ENCODE measurements at places on chromosomes 2 and 18.

- DNase-seq: no peak
Observed at GRCh38 chr2:208489687-208490086, 83.1 kb downstream of the PTH2R start.

- no peak for DNase-seq
Observed at GRCh38 chr2:135798762-135799161, 38.2 kb downstream of the LCT start.

DNA sequence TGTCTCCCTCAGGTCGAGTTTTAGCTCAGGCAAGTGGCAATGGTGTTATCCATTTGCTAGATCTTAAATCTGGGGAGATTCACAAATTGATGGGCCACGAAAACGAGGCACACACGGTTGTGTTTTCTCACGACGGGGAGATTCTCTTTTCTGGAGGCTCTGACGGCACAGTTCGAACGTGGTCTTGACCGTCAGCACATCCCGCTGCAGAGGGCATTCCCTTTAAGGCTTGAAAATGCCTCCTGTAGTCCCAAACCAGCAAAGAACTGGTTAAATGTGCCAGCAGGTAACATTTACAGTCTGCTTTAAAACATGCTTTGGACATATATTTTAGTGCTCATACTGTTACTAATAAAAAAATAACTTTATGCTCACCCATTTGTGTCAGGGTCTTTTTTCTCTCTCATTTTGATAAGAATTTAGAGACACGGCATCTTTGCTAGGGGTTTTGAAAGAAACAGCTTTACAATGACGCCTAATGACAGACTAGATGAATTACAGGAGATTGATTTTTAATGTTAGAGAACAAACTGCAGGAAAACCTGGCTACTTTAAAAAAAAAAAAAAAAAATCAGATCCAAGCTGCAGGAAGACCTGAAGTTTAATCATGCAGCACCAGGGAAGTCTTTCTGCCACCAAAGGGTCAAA is 602 bp upstream of the VWC2L start:
- no peak for DNase-seq

DNA sequence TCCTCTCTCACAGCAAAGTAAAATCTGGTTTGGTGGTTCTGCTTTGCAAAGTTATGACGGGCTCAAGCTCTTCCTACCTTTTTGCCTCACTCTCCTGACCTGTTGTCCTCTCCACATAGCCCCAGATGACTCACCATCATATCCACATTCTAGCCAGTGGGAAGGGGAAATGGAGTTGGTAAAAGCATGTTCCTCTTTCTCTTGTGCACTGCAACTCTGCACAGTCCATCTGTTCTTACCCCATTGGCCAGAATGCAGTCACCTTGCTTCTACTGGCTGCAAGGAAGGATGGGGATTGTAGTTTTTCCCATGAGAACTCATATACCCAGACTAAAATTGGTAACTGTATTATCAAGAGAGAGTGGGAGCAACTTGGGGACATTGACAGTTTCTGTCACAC is 50.4 kb upstream of the SMIM21 start:
- no peak for DNase-seq

GRCh38 chr2:3461801-3462492 is 57.4 kb downstream of the ADI1 start:
- no peak for DNase-seq

GRCh38 chr18:42268798-42269197 is 313.8 kb downstream of the PIK3C3 start:
- DNase-seq: no peak

GRCh38 chr2:53183581-53183980 is 584.0 kb upstream of the CHAC2 start:
- DNase-seq: no peak

DNA sequence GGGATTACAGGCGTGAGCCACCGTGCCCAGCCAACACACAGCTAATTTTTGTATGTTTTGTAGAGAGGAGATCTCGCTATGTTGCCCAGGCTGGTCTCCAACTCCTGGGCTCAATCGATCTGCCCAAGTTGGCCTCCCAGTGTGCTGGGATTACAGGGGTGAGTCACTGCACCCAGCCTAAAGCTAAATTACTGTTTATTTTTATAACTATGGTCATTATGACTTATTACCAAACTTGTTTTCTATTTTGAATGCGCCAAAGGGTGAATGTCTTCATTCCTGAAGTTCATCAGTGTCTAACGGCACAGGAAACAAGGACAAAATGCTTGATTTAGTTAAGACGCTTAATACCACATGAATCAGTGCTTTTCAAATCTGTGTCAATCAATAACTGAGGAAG is 38.9 kb upstream of the GREB1L start:
- DNase-seq: no peak

- no peak for DNase-seq
Observed at GRCh38 chr2:56379066-56379465, 195.3 kb downstream of the CCDC85A start.

DNA sequence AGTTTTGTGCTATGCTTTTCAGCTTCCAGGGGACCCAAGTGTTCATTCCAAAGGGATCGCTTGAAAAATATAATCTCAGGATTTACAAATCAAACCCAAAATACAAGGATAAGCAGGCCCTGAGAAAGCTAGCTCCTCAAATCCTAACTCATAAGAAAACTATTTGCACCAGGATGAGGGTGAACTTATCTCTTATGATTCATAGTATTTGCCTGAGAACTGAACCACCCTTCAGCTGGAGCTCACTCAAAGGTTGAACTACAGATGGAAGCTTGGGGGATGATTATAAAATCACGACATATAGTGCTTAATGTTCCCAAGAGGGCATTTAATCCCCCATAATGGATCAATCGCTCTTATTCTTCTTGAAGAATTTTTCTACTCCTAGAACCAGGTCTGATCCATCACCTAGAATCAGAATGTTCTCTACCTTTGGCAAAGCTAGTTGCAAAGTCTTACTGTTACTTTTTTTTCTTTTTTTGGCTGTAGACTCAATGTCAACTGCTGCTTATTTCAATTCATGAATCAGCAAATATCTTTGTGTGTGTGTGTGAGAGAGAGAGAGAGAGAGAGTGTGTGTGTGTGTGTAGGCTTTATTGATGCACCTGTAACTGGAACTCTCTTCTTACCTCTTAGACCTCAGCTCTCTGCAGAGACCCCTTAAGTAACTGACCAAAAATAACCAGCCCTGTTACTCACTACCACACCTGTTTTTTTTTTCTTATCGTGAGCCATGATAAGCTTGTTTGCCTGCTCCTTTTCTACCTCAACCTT is 44.8 kb downstream of the ARL4C start:
- no peak for DNase-seq

- DNase-seq: no peak
Observed at GRCh38 chr2:120344976-120345581, 857 bp upstream of the INHBB start.

- no peak for DNase-seq
Observed at GRCh38 chr2:64440843-64441242, 13.1 kb upstream of the LGALSL start.

GRCh38 chr2:229409751-229410181 is 138.7 kb upstream of the PID1 start:
- DNase-seq: no peak

DNA sequence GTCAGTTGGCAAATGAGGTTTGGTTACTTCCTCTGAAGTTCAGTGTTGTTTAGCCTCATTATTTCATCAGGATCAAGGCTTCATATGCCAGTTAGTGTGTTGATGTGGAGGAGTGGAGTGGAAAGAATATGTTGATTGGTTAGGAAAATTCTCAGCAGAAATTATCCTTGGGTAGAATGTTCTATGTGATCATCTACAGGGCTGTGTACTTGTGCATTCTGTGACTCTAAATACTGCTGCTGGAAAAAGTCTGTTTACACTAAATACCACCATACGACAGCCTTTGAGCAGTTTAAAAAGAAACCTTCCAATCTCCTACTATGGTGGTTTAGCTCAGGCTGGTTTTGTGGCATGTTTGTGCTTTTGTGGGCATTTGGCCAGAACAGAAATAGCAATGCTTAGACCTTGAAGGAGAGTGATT is 25.8 kb downstream of the CAB39 start:
- DNase-seq: no peak

DNA sequence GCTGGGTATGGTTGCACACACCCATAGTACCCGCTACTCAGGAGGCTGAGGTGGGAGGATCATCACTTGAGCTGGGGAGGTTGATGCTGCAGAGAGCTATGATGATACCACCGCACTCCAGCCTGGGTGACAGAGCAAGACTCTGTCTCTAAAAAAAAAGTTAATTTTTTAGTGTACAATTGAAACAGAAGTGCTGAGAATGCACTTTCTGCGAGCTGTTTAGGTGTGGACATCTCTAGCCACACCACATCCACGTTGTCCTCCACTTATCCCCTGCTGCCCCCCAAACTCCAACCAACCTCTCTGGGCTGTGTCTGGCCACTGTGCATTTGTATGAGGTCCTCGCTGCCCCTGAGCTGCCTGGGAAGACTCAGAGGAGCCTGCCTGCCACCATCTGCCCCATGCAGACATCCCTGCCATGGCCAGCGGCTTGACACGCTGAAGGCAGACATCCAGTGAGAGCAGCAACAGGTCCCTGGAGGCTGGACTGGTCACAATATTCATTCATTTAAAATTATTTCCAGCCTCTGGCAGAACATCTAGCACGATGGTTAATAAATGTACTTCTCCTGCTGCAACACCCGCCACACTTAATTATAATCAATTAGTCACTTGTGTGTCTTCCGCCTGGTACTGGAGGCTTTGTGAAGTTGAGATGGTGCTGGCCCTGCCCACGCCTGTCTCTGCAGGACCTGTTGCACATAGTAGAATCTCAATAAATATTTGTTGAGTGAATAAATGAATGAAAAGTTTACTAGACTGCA is 3.7 kb upstream of the AFF3 start:
- no peak for DNase-seq

GRCh38 chr2:97707362-97708047 is 5.9 kb upstream of the ZAP70 start:
- DNase-seq: no peak

DNA sequence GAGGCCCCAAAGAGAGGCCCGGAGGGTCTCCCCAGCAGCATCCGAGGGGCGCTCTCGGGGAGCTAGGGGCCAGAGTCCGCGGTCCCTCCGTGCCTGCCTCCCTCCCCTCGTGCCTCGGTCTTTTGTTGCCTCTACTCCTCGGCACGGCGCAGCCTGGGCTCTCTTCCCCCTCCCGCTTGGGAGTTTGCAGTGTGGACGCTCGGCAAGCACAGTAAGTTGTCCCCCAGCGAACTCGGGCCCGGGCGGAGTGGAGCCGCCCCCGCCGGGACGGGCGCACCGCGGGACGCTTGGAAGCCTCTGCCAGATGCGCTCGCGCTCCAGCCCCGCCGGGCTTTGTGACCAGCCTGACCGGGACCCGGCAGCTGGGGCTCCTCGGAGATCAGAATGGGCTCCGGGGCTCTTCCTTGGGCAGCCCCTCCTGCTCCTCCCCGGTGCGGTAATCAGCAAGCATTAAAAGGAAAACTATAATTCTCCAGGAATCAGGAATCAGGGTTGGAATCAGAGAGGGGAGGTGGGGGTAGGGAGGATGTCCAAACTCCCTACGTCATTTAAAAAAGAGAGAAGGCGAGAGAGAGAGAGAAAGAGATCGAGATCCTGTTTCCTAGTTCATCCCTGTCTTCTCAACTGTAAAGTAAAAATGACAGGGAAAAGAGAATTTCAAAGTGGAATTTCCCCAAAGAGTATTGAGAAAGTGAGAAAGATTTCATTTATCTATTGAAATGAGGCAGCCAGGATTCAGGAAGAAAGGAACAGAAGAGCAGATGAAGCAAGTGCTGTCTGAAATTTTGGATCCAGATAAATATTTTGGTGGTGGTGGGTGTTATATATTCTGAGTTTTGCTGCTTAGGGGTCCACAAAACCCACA is 786 bp upstream of the TMEM200C start:
- no peak for DNase-seq

DNA sequence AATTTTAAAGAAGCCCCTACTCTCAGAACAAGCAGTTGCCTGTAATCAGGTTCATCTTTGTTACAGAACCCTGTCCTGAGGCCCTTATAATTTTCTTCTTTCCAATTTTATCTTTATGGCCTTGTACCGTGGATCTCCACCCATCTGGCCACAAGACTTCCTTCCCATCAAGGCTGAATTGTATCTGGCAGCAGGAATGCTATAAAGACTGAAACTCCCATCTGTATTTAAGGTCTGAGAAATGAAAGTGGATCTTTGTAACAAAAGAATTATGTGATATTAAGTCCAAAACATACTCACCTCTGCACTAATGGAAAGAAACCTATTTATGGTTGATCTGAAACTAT is 91.8 kb downstream of the METTL8 start:
- no peak for DNase-seq

DNA sequence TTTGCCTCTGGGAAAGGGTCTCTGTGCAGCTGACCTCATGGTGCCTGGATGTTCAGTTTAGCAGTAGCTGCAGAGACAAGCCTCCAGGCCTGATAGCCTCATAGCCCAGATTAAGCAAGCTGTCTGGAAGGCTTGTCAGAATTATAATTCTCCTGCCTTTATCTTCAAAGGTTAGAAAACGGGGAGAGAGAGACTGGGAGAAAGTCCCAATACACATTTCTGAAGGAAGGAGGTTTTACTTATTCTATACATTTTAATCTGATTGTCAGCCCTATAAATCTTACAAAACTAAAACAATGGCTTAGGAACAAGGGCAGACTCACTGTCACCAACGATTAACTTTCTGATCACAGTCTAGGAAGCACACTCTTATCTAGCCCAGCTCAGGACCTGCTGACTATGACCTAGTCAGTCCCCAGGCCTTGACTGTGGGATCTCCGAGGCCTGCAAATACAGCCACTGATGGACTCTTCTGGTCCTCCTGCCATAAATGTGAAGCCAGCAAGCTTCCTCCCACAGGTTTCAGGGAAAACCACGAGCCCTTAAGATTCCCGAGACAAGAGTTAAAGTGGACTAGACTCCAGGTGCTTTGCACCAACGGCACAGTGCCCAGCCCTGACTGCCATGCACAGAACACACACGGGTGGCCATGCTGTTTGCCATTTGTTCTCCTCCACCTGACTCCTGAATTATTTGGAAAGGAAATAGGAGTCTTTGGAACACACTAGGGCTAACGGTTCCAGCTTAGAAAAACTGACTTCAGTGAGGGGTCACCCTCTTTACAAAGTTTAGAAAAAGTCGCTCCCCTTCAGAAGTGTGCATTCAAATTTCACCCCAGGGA is 111.4 kb upstream of the SMAD7 start:
- DNase-seq: no peak

- no peak for DNase-seq
Observed at GRCh38 chr2:223554923-223555322, 47.2 kb downstream of the SCG2 start.

GRCh38 chr18:46458472-46458871 is 198.5 kb downstream of the LOXHD1 start:
- DNase-seq: no peak

- no peak for DNase-seq
Observed at GRCh38 chr2:42135381-42136312, 33.5 kb upstream of the EML4 start.

DNA sequence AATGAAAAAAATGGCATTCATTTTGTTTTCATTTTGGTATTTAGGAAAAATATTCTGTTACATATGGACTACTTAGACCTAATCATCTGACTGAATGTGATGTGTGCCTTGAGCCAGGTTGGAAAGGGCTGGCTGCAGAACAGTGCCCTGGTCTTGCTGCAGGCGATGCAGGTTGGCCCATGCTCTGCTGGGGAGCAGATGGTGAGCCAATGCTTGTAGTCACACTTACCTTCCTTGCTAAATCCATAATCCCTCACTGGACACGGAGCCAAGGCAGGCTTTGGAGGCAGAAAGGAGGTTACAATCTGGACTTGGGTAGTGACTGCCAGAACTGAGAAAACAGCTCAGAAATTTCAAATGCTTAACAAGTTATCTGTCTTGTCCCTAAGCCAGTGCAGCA is 228.7 kb downstream of the ARHGAP15 start:
- DNase-seq: no peak

Measured in stimulated activated CD4-positive, alpha-beta T cell treated with anti-CD3 and anti-CD28 coated beads, Interleukin-2, amount 100 ng/mL, for 24 hours (primary cell).